ENCODE measurements at places on chromosomes 2 and 18. TPM values are rescaled to one million over a fixed set of nuclear protein-coding genes. Genes with fewer than 3 reads are reported as not detected.

Gene CENPA
- total RNA-seq = 63.6 TPM

Gene PLA2R1
- not detected for total RNA-seq

Gene NXPH2
- total RNA-seq = not detected

Gene CNTNAP5
- not detected for total RNA-seq

Gene RAMP1
- total RNA-seq = 0.42 TPM

Gene TNS1
- total RNA-seq = not detected

Gene ANKRD29
- not detected for total RNA-seq

Gene MEP1B
- not detected for total RNA-seq

Gene CXCR1
- total RNA-seq = not detected

Gene MAP3K19
- not detected for total RNA-seq

Gene CASP8
- 35.9 TPM for total RNA-seq

Gene RAD51AP2
- total RNA-seq = not detected

Gene STRADB
- total RNA-seq = 23.4 TPM

Gene IRS1
- total RNA-seq = 23.5 TPM

Gene L3MBTL4
- total RNA-seq = not detected

Gene MERTK
- 0.22 TPM for total RNA-seq

Gene KIAA2012
- not detected for total RNA-seq

Gene PLGLB2
- 2.0 TPM for total RNA-seq

All from OCI-LY7 (cell line).